ENCODE measurements at places on chromosomes 7 and 10. TPM values are rescaled to one million over a fixed set of nuclear protein-coding genes. Genes with fewer than 3 reads are reported as not detected.

GRCh38 chr7:66899552-66900280 lies 21.3 kb upstream of the TMEM248 start:
- no peak for DNase-seq

- no peak for DNase-seq
These were observed 144.0 kb upstream of the PPP1R3A start for GRCh38 chr7:114062810-114063209.

The MYPN gene
- 2.1 TPM for total RNA-seq

The TCERG1L gene
- not detected for total RNA-seq

The MBLAC1 gene
- 2.7 TPM for total RNA-seq

The IFIT1B gene
- total RNA-seq = not detected

The NRF1 gene
- 13.0 TPM for total RNA-seq

The TMEM176B gene
- total RNA-seq = 173 TPM

Measured in left colon (tissue), 2 donors.